ENCODE measurements at places on chromosomes 7 and 10. TPM values are rescaled to one million over a fixed set of nuclear protein-coding genes. Genes with fewer than 3 reads are reported as not detected.
A peak's percentile ranks its signal among the peaks of the same experiment; 100 is the strongest.

H2BK1 gene
- not detected for total RNA-seq

HMX2 gene
- not detected for total RNA-seq

MSS51 gene
- 132 TPM for total RNA-seq

GJD4 gene
- not detected for total RNA-seq

DNA sequence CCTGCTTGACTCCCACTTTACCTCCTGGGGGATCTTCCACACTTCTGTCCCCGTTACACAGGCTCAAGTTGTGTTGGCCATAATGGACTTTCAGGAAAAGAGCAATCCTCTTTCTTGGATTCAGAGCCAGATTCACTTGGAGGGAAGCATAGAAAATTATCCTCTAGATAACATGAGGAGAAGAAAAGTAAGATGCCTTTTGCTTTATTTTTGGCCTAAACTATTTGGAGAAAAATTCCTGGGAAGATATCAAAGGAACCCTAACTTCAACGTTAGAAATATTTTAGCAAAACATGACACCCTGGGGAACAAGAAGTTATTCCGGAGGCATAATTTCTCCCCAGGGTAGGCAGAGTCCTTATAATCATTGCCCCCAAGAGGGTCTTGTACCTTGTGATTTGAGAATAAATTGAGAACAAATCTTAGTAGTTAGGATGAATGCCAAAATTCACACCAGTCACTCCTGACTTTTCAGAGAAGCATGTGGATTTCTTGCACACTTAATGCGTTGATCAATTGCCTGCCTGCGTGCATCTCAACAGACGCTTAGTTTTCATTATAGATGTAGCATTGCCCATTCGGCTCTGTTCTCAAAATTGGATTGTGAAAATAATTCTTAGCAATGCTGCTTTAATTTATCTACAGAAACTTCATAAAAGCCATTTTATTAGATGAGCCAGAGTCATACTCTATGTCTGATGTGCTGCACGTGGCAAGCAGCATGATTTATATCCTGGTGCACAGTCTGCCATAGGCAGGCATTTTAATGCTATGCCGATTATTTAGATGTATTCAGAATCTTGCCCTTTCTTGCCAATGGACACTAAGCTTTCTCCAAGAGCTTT is 224.4 kb downstream of the C7orf25 start:
- H3K4me3 ChIP-seq: no peak overlapping the region
- no peak for DNase-seq
- no peaks in the 10 kb centered on the region for H3K27me3 ChIP-seq
- no peaks in the 10 kb centered on the region for H3K36me3 ChIP-seq
- H3K27ac ChIP-seq: no peak overlapping the region
- H3K4me1 ChIP-seq: no peaks in the 10 kb centered on the region

GRCh38 chr7:19106241-19107080 is 11.0 kb downstream of the TWIST1 start:
- H3K27ac ChIP-seq: no peak overlapping the region
- peaks cover 6% of the 10 kb centered on the region for H3K4me1 ChIP-seq
- no peak for DNase-seq
- H3K36me3 ChIP-seq: no peaks in the 10 kb centered on the region
- peak overlapping the region; percentile 50 for H3K4me3 ChIP-seq
- H3K27me3 ChIP-seq: peaks cover 13% of the 10 kb centered on the region

- peak within 1 kb of the TSS; percentile 39 for H3K4me3 ChIP-seq
- peak; percentile 57 for DNase-seq
- H3K27me3 ChIP-seq: peaks cover 61% of the 10 kb centered on the region
These were observed at the start of gene NEUROG3 for GRCh38 chr10:69573056-69573806. TSS of gene NEUROG3 (minus strand) at chr10:69573422. CDS start at chr10:69573043, 379 bp downstream.

DNA sequence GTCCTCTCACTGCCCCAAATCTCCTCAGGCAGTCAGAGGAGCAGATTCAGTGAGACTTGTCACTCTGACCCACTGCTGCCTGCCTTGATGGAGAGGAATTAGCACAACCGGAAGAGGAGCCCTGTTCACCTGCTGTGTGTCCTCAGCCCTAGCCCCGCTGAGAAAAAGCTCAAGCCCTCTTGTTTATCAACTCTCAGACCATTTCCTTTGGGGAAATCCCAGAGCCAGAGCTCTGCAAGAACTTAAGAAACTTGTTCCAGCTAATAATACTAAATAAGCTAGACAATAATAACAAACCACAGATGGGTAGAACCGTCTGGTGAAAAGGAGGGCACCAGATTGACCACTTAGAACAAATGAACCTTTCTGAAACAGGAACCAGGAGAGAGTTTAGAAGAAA is 37.7 kb upstream of the ITGB1 start:
- DNase-seq: no peak
- H3K4me1 ChIP-seq: no peaks in the 10 kb centered on the region
- no peaks in the 10 kb centered on the region for H3K36me3 ChIP-seq
- H3K27me3 ChIP-seq: no peaks in the 10 kb centered on the region

- no peak for DNase-seq
- H3K27ac ChIP-seq: no peak overlapping the region
- H3K4me3 ChIP-seq: no peak overlapping the region
- H3K36me3 ChIP-seq: no peaks in the 10 kb centered on the region
- H3K4me1 ChIP-seq: no peaks in the 10 kb centered on the region
These were observed 281.3 kb upstream of the IGFBP3 start for GRCh38 chr7:46202379-46202778.

DNA sequence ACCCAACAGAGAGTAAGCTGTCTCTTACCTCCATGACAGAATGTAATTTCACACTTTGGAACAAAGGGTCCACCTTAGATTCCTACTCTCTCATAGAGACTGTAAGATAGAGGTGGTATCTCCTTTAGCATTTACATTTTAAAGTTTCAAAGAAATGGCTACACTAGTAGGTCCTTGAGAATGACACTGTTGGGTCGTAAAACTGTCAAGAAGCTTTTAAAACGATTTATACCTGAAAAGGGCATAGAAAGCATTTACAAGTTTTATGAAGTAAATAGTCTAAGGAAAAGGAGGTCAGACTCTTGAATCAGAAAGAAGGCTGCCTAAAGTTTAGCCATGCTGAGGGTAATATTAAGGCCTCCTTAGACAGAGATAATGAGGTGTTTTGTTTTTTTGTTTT is 1212.4 kb upstream of the PHF14 start:
- H3K36me3 ChIP-seq: no peaks in the 10 kb centered on the region
- H3K27ac ChIP-seq: no peak overlapping the region
- H3K27me3 ChIP-seq: no peaks in the 10 kb centered on the region
- H3K4me3 ChIP-seq: no peak overlapping the region
- DNase-seq: no peak

GRCh38 chr7:149422914-149423301 is 38.0 kb downstream of the ZNF777 start:
- H3K4me3 ChIP-seq: peak overlapping the region; percentile 68
- H3K36me3 ChIP-seq: no peaks in the 10 kb centered on the region
- no peaks in the 10 kb centered on the region for H3K27me3 ChIP-seq
- no peak overlapping the region for H3K27ac ChIP-seq
- H3K4me1 ChIP-seq: peaks cover 4% of the 10 kb centered on the region

DNA sequence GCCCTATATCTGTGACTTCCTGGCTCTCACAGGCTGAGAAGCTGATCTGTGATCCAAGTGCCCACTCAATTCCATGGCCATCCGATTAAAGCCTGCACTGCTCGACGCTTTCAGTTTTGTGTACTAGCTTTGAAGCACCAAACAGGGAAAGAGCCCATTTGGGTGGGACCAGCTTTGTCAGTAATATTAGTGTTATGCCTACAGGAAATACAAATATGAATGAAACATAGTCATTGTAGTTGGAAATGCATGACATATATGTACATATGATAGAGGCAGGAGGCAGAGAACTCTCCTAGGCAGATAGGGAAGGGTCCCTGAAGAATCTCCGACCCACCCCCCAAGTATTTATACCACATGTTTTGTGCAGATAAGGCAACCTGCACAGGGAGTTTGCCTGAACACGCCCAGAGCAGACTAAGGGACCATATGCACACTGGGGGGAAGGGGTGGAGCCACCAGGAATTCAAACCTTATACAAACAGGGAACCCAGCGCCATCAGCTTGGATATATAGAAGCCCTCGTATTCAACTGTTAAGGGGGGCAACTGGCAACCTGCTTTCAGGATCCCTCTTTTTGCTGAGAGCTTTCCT is 653.2 kb downstream of the PARD3 start:
- H3K36me3 ChIP-seq: no peaks in the 10 kb centered on the region
- no peak overlapping the region for H3K4me3 ChIP-seq
- H3K4me1 ChIP-seq: peaks cover 7% of the 10 kb centered on the region
- no peak overlapping the region for H3K27ac ChIP-seq
- no peaks in the 10 kb centered on the region for H3K27me3 ChIP-seq
- DNase-seq: no peak

- H3K27ac ChIP-seq: no peak overlapping the region
- no peak overlapping the region for H3K4me3 ChIP-seq
- H3K36me3 ChIP-seq: no peaks in the 10 kb centered on the region
- H3K4me1 ChIP-seq: no peaks in the 10 kb centered on the region
- DNase-seq: no peak
These were observed 62.8 kb upstream of the NPS start for GRCh38 chr10:127486355-127486754.

GRCh38 chr7:15972862-15973275 is 286.4 kb upstream of the MEOX2 start:
- no peaks in the 10 kb centered on the region for H3K36me3 ChIP-seq
- no peak overlapping the region for H3K4me3 ChIP-seq
- no peaks in the 10 kb centered on the region for H3K27me3 ChIP-seq
- no peak for DNase-seq
- H3K27ac ChIP-seq: no peak overlapping the region

DNA sequence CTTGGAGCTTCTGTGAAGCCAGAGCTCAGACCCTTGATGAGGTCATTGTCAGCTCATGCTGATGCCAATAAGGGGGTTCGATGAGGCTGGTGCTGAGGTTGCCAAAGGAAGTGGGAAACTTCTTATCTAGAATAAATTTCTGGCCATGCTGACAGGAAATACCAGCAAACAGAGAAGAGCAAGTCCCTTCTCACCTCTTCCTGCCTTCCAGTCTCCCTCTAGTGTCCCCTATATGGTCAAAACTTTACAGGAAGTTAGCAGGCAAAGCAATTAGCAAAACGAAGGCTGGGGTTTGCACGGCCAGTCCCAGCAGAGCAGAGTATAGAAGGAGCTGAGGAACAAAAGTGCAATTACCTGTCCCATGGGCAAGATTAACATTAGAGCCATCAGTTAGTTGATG is 15.1 kb upstream of the NEUROG3 start:
- H3K36me3 ChIP-seq: no peaks in the 10 kb centered on the region
- no peaks in the 10 kb centered on the region for H3K27me3 ChIP-seq
- no peak overlapping the region for H3K4me3 ChIP-seq
- H3K27ac ChIP-seq: no peak overlapping the region
- no peak for DNase-seq
- no peaks in the 10 kb centered on the region for H3K4me1 ChIP-seq

DNA sequence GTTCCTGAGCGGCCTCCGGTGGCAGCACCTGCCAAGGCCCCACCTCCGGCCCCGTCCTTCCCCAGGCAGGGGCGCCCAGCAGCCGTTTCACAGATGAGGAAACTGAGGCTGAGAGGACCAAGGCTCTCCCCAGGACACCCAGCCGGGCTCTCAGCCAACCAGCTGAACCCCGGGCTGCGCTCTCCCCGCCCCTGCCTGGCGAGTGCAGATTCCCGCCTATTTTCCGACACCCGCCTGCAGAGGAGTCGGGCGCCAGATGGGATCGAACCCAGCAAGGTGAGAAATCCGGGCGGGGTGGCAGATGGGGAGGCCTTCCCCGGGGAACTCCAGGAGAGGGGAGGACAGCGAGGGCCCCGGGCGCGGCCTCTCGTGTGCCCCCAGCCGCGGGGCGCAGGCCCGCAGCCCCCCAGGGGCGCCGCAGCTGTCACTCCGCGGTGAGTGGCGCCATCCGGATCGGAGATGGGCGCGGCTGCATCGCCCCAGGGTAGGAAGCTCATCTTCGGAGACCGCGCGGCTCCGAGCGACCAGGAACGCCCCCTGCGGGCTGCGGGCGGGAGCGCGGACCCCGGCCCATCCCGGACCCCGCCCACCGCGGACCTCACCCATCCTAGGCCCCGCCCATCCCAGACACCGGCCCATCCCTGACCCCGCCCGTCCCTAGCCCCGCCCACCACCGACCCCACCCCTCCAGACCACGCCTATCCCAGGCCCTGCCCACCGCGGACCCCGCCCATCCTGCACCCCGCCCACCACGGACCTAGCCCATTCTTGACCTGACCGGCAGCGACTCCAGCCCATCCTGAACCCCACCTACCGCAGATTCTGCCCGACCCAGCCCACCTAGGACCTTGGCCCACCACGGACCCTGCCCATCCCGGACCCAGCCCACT is 90.3 kb downstream of the MICALL2 start:
- peaks cover 44% of the 10 kb centered on the region for H3K27me3 ChIP-seq
- DNase-seq: no peak
- H3K27ac ChIP-seq: no peak overlapping the region
- no peaks in the 10 kb centered on the region for H3K4me1 ChIP-seq
- no peaks in the 10 kb centered on the region for H3K36me3 ChIP-seq

GRCh38 chr10:123766761-123767160 is 100.6 kb downstream of the GPR26 start:
- H3K27me3 ChIP-seq: no peaks in the 10 kb centered on the region
- H3K36me3 ChIP-seq: no peaks in the 10 kb centered on the region
- DNase-seq: no peak
- no peak overlapping the region for H3K27ac ChIP-seq

DNA sequence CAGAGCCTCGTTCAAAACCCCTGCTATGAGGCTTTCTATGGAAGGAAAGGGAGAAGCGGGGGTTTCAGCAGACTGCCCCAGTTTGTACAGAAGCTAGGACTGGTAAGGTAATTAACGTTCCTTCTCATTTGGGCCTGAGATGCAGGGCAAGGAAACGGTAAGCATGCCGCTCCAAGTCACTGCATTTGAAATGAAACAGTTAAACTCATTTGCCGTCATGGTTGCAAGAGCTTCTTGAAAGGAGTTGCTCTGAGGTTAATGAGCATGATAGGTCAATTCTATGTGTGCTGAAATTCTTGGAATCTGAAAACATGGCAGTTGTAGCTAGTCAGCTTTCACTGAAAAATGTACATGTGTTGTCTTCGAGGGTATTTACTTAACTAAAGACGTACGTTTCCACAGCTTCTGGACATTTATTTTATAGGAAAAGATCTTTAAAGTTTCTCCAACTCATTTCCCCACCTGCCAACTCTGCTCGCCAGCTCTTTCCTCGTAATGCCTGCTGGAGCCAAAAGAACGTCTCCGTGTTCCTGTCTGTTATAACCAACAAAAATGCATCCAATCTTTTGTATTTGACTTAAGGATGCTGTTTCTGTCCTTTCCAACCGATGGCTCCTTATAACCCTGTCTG is 73.3 kb downstream of the ADAM12 start:
- H3K27me3 ChIP-seq: no peaks in the 10 kb centered on the region
- no peak overlapping the region for H3K4me3 ChIP-seq
- H3K36me3 ChIP-seq: no peaks in the 10 kb centered on the region
- H3K27ac ChIP-seq: no peak overlapping the region
- no peaks in the 10 kb centered on the region for H3K4me1 ChIP-seq

DNA sequence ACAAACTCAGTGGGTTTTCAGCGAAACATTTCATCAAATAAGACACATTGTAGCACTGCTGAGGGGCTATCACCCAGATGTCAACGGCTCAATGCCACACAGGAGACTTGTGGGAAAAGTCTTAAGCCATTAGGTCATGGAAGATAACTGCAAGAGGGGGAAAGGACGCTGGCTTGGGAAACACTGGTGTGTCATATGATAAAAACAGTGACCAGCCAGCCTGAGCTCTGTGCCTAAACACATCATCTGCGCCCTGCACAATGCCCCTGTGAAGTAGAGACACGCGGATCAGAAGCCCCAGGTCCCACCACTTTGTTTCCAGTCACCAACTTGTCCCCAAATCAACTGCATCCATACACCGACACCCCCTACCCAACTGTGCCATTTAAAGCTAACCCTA is 116.7 kb downstream of the TNS3 start:
- H3K4me3 ChIP-seq: no peak overlapping the region
- no peak for DNase-seq
- peaks cover 34% of the 10 kb centered on the region for H3K4me1 ChIP-seq
- no peaks in the 10 kb centered on the region for H3K36me3 ChIP-seq

All from psoas muscle (tissue), 8 donors.